Pancreas (tissue), 10 donors: ENCODE measurements at places on chromosomes 11 and 22. TPM values are rescaled to one million over a fixed set of nuclear protein-coding genes. Genes with fewer than 3 reads are reported as not detected.

Gene C11orf87
- polyA plus RNA-seq = not detected

Gene DGCR6
- polyA plus RNA-seq = 2.2 TPM

Gene NCAPH2
- polyA plus RNA-seq = 56.8 TPM

Gene OR5B21
- not detected for polyA plus RNA-seq

Gene CASP5
- 0.12 TPM for polyA plus RNA-seq

Gene NNMT
- polyA plus RNA-seq = 81.7 TPM

Gene MS4A8
- 4.2 TPM for polyA plus RNA-seq

Gene APOL5
- 0.07 TPM for polyA plus RNA-seq

Gene CCDC15
- polyA plus RNA-seq = 0.80 TPM

Gene SLC22A8
- polyA plus RNA-seq = not detected

Gene TMEM191C
- polyA plus RNA-seq = 1.8 TPM

Gene FZD4
- 4.8 TPM for polyA plus RNA-seq

Gene UCP3
- polyA plus RNA-seq = 2.0 TPM

Gene C22orf31
- not detected for polyA plus RNA-seq

Gene NCR3LG1
- polyA plus RNA-seq = 0.42 TPM

Gene GGT5
- polyA plus RNA-seq = 12.3 TPM

Gene MPZL3
- 3.8 TPM for polyA plus RNA-seq

Gene PPM1F
- 10.5 TPM for polyA plus RNA-seq

Gene JAM3
- 11.0 TPM for polyA plus RNA-seq

Gene SPI1
- 7.6 TPM for polyA plus RNA-seq

Gene CACNA1I
- 0.15 TPM for polyA plus RNA-seq

Gene RTN3
- 40.2 TPM for polyA plus RNA-seq

Gene EHF
- 7.7 TPM for polyA plus RNA-seq

Gene SAA4
- polyA plus RNA-seq = not detected

Gene SERPING1
- polyA plus RNA-seq = 360 TPM

Gene MAPK1
- 7.0 TPM for polyA plus RNA-seq

Gene CFAP68
- polyA plus RNA-seq = 25.0 TPM

Gene SLC22A12
- not detected for polyA plus RNA-seq

Gene TSPAN18
- 1.2 TPM for polyA plus RNA-seq
